Stimulated activated CD8-positive, alpha-beta memory T cell treated with anti-CD3 and anti-CD28 coated beads, Interleukin-7, amount 100 ng/mL, for 1 hour (primary cell): ENCODE measurements at places on chromosomes 6 and 20.
A peak's percentile ranks its signal among the peaks of the same experiment; 100 is the strongest.

DNA sequence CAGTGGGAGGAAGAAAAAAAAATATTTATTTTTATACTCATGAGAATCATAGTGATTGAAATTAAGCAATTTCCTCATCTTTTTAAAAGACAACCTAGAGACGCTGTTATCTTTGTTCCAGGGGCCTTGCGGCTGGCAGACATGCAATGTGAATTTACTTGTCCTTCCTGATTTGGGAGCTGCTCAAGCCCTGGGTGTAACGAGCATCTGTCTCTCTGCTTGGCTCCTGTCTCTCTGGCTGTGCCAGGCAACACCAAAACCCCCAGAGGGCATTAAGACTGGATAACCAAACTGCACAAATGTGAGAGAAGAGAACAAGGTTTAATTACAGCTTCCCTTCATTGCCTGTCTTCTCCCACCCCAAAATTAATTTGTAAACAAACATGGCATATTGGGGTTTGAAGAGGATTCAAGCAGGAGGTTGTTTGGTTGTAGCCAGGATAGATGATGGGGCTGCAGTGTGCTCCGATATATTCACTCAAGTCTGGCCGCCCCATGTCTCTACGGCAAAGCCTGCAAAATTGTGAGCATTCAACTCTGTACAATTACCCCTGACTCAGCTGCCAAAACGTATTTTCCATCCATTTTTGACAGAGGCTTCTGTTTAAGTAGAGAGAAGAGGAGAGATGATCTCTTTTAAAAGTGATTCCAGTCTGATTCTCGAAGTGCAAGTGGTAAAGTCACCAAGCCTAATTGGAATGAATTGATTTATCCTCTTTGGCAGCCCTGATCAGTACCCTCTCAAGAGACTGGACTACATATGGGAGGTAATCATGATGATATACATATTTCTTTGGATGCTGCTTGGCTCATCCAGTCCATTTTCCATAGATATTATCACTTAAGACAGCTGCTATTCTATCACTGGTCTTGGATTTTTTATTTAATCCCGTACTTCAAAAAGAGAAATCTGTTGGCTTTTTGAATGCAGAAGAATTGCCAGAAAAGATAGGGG lies 170.2 kb downstream of the SLC24A3 start:
- no peak for DNase-seq

DNA sequence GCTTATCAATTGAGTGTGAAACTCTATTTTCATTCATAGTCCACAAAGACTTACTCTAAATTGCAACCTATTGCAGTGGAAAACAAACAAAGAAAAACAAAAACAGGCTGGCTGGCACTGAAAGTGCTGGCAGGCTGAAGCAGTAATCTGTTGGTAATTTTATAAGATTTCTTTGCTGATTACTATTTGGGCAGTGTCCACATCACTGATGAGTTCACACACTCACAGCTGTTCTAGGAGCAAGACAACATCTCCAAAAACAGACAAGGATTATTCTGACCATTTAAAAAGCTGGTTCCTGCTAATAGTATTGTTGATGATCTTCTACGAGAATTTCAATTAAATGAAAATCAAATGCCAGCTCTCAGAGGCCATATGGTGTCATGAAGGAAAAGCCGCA lies 26.9 kb downstream of the MARCKS start:
- no peak for DNase-seq

- no peak for DNase-seq
These were observed 396.8 kb downstream of the CDKAL1 start for GRCh38 chr6:20931093-20931492.

DNA sequence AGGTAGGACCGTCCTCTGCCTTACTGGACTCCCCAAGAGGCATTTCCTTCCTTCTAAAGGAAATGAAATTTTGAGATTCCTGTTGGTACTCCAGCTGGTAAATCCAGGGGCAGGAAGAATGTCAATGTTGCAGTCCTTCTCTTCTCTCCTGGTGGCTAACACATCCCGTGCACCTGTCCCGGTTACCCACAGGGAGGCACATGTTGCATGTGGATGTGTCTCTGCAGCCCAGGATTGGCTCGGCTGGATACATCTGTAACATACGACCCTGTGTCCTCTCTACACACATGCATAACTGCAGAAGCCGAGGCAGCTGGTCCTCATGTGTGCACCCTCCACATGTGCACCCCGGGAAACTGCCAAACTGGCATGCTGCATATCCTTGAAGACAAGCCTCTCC lies 1.3 kb upstream of the LRFN2 start:
- DNase-seq = no peak

DNA sequence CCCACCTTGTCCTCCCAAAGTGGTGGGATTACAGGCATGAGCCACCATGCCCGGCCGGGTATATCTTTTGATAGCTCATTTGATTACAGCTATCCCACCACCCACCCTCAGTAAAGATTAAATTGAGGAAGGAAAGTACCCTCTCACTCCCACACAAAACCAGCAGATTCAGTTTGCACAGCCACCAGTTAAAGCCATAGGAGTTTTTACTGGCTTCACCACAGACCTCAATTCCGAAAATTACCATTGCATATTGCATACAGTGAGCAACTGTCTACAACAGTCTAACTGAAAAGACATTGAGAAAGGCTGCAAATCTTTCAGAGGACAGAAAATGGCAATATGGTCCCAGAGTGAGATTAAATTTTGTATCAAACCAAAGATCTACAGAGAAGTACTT lies 34.9 kb downstream of the ESF1 start:
- DNase-seq = no peak

GRCh38 chr6:3314176-3314575 lies 55.4 kb downstream of the PSMG4 start:
- DNase-seq = no peak

- no peak for DNase-seq
These were observed 333.2 kb downstream of the SAMD5 start for GRCh38 chr6:147841547-147842148.

- no peak for DNase-seq
These were observed 28.4 kb downstream of the VSTM2L start for GRCh38 chr20:37931153-37931922.

- DNase-seq = peak; percentile 30
These were observed 717 bp downstream of the MRPL14 start for GRCh38 chr6:44126320-44127149.

- DNase-seq = no peak
These were observed 47.3 kb upstream of the ZNF133 start for GRCh38 chr20:18240997-18241396.

DNA sequence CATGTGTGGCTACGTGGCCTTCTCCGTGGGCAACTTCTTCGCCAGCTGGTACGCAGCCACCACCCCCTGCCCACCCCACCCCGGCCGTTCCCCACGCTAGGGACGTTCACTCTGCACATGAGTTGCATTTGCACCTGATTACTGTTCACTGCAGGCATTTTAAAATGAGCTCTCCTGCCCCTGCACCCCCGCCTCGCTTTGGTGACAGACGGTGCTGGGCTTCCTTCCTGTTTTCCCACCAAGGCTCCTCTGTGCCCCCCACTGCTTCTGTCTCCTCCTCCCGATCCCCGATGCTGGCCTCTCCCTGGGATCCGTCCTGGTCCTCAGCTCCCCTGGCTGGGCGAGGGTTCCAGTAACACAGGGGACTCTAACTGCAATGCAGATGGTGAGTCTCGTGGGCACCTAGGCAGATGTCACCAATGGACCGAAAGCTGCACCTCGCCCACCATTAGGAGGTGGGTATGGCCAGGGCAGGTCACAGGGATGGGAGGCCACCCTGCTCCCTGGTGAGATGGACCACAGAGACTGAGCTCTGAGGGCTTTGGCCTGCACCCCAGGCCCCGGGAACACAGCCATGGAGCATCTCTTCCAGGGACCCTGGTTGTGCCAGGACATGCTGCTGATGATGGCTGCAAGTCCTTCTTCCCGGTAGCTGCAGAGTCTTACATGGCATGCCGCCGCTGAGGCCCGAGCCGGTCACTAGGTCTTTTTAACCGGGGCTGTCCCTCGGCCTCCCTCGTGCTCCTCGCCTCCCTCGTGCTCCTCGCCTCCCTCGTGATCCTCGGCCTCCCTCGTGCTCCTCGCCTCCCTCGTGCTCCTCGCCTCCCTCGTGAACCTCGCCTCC lies 3.8 kb downstream of the UNC93A start:
- no peak for DNase-seq

DNA sequence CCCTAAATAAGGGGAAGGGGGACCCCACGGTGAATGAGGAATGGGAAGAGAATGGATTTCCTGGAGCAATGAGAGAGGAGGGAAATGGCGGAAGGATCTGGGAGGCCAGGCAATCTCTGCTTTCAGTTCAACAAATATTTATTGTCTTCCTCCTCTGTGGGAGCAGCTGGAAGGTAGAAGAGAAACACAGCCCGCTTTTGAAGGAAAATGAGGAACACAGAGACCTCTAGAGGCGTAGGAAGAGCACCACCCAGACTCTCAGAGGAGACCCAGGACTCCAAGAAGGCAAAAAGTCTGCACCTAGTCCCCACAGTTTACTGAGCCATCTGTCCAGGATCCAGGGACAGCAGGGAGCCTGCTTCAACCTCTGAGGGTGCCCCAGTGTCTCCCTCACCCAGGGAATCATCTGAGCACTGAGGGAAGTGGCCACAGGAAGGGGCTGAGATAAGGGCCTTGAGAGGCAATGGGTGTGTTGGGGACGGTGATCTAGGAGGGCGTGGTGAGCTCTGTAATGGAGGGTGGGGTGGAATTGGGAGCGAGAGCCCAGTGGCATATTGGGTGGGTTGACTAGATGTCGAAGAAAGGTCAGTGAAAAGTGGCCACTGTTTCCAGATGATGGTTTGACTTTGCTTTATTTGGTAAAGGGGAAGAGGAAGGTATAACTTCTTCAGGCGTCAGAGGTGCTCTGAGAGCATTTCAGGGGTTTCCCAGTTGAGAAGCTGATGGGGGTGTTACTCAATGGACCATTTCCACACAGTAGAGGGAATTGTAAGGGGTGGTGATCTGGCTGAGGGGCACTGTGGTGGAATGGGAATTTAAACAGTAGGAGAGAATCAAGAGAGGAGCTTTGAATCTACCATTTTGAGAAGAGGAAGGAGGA lies 610 bp downstream of the PSORS1C1 start:
- no peak for DNase-seq

- DNase-seq = no peak
These were observed 40.9 kb downstream of the DOP1A start for GRCh38 chr6:83108378-83108777.

DNA sequence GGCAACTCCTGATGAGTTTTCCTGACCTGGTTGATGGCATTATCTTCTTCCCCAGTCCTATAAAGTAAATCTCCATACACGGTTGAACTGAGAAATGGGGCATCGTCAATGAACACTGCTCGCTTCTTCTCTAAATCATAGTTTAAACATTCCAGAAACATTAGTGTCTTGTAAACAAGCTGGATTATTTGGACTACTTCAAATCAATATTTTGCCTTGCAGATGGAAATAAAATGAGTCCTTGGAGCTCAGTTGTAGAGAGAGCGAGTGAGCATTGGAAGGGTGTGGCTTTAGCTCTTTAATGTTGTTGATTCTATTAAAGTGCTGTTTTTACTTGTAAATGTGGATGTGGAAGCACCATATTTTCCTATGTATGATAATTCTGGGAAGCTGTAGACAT lies 18.4 kb downstream of the C6orf89 start:
- DNase-seq = no peak

DNA sequence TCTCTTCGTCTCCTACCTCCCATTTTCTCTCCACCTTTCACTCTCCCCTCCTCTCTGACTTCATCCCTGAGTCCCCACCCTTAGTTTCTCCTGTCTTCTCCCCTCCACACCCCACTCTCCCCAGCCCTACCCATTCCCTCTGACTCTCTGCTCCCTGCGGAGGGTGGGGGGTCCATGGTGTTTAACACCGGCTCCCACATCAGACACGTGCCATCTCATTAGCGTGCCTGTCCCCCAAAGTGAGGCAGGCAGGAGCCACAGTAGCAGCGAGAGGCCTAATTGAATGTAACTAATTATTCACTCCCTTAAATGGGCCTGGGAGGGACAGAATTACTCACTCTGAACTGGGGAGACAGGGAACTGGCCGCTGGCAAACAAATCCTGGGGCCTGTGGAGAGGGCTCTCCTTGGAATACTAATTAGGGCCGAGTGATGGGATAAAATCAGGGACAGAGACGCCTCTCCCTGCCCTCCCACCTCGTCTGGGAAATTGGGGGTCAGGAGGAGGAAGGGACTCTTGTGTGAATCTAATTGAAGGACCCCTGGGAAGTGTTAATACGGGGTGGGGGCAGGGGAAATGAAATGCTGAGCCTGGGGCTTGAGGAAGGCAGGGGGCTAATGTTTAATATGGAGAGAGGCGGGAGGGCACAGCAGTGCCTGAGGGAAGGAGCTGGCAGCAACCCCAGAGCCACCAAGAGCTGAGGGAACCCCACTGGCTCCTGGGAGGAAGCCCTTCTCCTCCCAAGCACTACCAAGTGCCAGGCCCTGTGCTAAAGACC lies 17.9 kb downstream of the CD40 start:
- no peak for DNase-seq

DNA sequence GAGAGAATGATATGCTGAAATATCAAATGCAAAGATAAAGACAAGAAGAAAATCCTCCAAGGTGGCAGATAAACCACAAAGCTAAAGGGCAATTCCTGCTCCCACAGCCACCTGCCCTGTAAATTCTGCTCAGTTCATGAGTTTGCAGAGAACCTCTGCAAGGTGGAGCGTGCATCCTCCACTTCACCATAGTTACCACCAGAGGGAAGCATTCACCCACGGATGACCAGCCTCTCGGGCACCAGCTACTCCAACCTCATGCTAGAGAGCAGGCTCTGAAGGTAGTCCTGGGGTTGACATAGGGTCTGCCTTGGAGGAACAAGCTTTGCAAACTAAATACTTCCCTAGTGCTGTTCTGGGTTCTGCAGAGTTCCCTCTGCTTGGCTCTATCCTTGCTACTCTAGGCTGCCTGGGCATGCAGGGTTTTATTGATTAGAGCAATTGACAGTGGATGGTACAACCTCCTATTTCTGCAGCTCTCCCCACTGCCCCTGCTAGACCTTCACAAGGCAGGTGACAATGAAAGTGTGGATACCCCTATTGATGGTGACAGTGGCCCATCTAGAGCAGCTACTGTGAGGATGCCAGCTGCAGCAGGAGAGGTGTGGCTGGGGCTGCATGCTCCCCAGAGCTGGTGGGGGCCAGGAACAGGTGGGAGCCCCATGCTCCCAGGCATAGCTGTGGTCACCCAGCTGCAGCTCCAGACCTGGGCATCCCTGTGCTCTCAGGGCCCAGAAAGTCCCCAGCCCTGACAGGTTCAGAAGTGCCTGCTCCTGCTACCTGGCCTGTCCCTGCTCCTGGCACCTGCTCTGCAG lies 51.1 kb downstream of the GGTLC1 start:
- DNase-seq = peak; percentile 34

- DNase-seq = no peak
These were observed 90.7 kb downstream of the ANKRD60 start for GRCh38 chr20:58137651-58138265.

DNA sequence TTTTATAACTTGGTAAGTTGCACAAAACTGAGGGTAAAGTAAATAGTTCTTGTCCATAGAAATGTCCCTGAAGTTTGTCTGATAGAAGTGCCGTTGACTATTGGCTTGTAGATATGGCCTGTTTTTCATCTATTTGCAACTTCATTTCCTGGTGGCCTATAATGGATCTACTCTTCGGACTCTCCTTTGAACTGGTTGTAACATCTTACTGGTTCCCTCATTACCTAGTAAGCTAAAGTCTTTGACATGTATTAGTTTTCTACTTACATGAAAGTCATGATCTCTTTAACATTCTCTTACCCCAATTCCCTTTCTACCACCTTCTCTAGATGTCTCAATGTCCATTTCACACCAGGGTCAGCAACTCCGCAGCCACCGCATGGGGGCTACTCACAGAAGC lies 146.3 kb downstream of the GRM4 start:
- DNase-seq = no peak
